ENCODE measurements at places on chromosomes 7 and 10.

DNA sequence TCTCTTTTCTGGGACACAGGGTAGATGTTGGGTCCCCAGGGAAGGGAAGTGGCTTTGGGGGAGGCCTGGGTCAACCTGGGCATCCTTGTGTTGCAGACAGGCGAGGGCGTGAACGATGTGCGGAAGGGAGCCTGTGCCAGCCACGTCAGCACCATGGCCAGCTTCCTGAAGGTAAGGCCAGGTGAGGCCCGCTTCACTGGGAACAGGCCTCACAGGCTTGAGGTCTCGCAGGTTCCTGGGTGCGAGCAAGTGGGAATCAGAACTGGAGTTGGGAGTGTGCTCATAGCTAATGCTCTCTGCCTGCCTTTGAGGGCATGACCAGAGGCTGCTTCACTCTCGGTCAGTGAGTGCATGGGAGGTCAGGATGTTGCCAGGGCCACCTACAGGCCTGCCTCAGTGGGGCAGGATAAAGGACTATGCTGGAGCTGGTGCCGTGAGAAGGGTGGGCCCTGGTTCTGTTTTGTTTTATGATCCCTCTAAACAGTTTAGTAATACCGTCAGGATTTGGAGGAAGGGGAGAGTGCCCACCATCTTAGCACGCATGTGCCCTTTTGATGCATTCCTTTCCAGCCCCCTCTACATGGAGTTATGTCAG, 8.4 kb downstream of the DBNL start:
- DNase-seq, result no peak

DNA sequence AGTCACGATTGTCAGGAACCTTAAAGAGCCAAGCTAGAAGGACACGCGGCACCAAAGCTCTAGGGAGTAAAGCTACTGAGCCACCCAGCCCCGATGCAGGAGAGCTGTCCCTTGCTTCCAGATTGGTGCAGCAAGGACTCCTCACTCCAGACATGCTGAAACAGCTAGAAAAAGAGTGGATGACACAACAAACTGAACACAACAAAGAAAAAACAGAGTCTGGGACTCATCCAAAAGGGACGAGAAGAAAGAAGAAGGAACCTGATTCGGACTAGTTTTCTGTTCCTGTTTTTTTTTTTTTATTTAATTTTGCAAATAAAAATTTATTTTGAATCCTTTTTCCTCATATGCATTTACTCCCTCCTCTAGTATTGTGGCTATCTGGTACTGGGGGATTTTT, 11.4 kb upstream of the HKDC1 start:
- no peak for DNase-seq

DNA sequence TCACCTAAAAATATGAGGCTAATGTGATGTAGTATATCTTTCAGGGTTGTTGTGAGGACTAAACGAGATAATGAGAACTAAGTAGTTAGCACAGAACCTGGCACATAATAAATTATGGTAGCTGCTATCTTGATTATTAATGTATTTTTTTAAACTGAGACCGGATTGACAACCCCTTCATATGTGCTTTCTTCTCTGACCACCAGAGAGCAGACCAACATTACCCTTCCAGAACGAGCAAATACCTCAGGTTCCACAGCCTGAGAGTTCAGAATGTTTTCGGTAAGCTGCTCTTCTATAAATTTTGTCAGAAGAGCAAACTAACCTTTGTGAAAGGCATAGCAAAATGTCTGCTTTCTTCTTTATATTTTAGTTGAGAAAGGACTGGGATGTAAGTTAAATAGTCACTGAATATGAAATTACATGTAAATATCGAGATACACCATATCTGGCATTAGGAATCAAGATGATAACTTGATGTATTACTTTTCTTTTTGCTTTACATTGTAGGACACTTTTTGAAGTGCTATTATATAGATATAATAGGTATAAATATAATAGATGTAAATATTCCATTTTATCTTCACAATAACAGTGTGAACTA, 13.6 kb upstream of the BPGM start:
- no peak for DNase-seq

DNA sequence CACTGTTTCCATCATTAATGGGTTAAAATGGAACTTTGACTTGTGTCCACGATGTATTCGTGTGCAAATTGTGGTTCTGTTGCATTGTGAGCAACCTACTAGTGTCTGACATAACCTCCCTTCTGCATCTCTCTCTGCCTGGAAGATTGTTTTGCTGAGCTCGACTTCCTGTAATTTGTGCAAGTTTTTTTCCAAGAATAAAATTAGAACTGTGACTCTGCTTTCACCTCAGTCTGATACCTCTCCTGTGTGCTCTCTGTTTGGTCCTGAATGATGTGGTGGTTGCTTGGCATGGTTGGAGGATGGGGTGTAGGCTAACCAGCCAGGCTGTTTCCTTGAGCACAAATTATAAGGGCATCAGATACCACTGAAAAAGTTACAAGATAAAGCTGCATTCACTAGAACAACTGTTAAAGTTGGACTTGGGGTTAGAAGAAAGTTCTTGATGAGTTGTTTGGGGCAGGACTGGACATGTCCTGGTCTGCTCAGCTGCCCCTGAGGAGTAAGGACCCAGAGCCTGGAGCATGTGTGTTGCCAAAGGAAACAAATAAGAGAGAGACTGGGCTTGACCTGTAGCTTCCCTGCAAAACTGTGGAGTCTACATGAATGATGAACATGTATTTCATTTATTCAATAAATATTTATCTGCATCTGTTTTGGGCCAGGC, 1.9 kb upstream of the VOPP1 start:
- no peak for DNase-seq

GRCh38 chr10:120984221-120984620, 133.1 kb downstream of the WDR11 start:
- DNase-seq, result no peak

DNA sequence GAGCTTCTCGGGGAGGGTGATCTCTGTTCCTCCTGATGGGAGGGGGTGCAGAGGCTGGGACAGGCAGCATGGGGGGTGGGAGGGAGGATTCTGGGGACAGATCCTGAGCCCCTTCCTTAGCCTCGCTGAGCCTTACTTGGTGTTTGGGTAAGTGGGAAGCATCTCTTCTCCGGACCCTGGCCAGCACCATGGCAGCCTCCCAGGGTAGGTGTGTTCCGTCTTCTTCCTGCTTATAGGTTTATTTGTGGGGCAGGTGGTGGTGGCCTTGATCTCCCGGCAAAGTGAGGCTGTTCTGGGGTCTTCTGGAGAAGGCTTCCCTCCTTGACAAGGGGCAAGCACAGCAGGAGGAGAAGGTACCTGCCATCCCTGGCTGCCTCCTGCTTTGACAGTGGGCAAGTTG, 226.9 kb downstream of the GLRX3 start:
- DNase-seq, result no peak

- DNase-seq, result no peak
Observed at GRCh38 chr10:13877154-13877909, 290.6 kb downstream of the PRPF18 start.

DNA sequence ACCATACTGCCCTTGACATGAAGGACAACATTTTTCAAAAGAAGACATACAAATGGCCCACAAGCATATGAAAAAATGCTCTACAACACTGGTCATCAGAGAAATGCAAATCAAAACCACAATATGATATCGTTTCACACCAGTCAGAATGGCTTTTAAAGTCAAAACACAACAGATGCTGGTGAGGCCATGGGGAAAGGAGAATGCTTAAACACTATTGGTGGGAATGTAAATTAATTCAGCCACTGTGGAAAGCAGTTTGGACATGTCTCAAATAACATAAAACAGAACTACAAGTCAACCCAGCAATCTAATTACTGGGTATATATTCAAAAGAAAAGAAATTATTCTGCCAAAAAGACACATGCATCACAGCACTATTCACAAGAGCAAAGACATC, 4.2 kb upstream of the NT5C3A start:
- no peak for DNase-seq

- no peak for DNase-seq
Observed at GRCh38 chr10:113646336-113647201, 17.3 kb downstream of the NRAP start.

Measured in cortex of kidney (tissue), 1 donor.